ENCODE measurements at places on chromosomes 1 and 21.

GRCh38 chr1:41740630-41741239 lies 178.0 kb downstream of the HIVEP3 start:
- no peak for DNase-seq

- DNase-seq, result no peak
These were observed 11.2 kb upstream of the RNF223 start for GRCh38 chr1:1085171-1085841.

- DNase-seq, result no peak
These were observed 5.4 kb downstream of the CELF3 start for GRCh38 chr1:151711044-151711800.

- DNase-seq, result no peak
These were observed 126.7 kb upstream of the CACHD1 start for GRCh38 chr1:64343105-64343822.

- DNase-seq, result no peak
These were observed 56.9 kb downstream of the SLC45A1 start for GRCh38 chr1:8374812-8375211.

DNA sequence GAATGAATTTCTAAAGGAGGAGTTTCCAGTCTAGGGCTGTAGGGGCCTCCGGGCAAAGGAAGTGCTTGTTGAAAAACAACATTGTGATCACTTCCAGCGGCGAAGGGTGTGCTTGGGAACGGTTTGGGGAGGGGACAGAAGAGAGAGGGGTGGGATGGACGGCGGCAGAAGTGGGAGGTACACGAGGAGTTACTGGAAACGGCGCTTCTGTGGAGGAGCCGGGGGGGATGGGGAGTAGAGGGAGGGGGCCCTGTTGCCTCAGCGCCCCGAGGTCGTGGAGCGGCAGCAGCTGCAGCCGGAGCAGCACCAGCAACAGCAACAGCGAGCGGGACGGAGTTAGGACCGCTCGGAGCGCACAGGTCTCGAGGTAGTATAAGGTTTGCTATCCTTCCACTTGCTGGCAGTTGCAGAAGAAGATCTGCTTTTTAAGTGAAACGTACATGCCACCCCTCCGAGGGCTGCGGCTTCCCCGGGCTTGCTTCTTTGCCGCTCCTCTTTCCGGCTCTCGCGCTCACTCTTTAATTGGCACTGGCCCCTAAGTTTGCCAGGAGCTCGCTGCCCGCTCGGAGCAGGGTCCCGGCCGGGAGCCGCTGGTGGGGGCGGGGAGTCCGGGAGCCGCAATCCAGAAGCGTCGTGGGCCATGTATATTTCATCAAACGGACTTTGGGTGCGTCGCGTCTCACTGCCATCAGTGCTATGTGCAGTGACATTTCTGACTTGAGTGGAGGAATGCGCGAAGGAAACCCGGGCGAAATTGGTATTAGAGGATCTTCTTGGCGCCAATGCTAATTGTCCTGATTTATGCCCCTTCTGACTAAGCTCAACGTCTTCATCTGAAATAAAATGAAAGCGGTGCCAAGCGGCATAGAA lies 771 bp upstream of the NTNG1 start:
- peak; percentile 57 for DNase-seq

DNA sequence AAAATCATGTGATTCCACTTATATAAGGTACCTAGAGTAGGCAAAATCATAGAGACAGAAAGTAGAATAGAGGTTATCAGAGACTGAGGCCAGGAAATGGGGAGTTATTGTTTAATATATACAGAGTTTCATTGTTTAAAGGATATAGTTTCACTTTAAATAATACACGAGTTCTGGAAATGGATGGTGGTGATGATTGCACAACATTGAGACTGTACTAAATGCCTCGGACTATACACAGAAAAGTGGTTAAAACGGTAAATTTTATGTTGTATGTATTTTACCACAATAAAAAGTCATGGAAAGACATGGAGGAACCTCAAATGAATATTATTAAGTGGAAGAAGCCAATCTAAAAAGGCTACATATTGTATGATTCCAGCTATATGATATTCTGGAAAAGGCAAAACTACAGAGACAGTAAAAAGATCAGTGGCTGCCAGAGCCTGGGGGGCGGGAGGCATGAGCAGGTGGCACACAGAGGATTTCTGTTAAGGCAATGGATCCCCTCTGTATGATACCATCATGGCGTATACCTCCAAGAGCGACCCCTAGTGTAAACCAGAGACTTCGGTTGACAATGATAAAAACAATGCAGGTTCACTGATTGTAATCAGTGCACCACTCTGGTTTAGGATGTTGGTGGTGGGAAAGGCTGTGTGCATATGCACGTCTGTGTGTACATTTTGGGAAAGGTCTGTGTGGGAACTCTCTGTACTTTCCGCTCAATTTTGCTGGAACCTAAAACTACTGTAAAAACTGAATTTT lies 7.5 kb downstream of the C1orf198 start:
- no peak for DNase-seq

DNA sequence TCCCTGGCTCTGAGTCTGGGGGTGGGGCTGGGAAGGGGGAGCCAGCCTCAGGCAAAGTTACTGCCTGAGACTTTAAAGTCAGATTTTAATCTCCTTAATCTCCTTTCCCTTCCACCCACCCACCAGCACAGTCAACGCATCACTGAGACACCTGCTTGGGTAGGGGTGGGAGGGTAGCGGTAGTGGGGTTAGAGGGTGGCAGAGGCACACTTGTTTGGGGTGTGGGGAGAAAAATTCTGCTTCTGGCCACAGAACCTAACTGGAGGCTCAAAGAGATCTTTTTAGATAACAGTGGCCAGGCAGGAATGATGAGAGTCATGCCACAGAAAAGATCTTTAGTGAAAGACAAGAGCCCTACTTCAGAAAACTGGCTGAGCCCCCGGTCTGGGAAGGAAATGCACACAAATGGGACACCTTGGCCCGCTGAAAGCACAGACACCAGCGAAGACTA lies 44.1 kb downstream of the CD247 start:
- no peak for DNase-seq

GRCh38 chr1:196896355-196896754 lies 8.5 kb downstream of the CFHR4 start:
- no peak for DNase-seq

All from skeletal muscle cell (primary cell).